ENCODE measurements at places on chromosomes 7 and 10.

GRCh38 chr10:22825841-22826240 is 102.0 kb upstream of the ARMC3 start:
- no peak for DNase-seq

GRCh38 chr10:50579491-50580261 is 44.1 kb downstream of the SGMS1 start:
- DNase-seq: no peak

GRCh38 chr7:128021366-128021765 is 9.9 kb downstream of the LRRC4 start:
- DNase-seq: no peak

- no peak for DNase-seq
These were observed 21.2 kb downstream of the PRTFDC1 start for GRCh38 chr10:24931236-24931635.

- no peak for DNase-seq
These were observed 53.9 kb downstream of the AP3M1 start for GRCh38 chr10:74096777-74097176.

GRCh38 chr7:75798770-75799169 is 14.8 kb downstream of the CCL24 start:
- DNase-seq: no peak

DNA sequence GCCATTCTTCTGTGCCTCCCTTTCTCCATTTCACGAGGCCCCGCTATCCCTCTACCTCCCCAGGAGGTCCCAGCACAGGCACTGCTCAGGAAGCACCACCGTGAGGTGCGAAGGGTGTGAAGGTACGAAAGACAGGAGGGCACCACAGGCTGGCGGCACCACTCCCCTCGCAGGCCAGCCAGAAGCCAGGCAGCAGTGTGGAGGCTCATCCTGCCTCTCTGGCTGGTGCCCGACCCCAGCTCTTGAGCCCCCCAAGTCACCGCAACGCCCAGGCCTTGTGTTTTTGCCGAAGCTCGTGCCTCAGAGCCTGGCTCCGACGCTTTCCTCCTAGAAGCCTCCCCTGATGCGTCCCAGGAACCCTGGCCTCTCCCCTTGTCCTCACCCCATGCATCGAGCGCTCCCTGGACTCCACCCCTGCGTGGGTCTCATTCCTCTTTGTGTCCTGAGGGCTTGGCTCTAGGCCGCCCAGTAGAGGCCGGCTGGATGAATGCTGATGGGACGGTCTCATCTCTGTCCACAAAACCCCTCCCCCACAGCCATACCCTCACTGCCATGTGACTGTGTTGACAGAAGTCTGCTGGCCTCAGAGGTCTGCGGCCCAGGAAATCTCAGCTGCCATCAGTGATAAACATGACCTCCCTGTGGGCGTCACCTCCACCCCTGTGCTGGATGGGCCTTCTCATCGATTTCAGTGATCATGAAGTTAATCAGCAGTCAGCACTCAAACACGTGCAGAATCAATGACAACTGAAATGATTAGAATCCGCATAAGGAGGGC is 19.3 kb downstream of the BRI3 start:
- no peak for DNase-seq

GRCh38 chr10:111392159-111392558 is 315.3 kb downstream of the ADRA2A start:
- DNase-seq: no peak

DNA sequence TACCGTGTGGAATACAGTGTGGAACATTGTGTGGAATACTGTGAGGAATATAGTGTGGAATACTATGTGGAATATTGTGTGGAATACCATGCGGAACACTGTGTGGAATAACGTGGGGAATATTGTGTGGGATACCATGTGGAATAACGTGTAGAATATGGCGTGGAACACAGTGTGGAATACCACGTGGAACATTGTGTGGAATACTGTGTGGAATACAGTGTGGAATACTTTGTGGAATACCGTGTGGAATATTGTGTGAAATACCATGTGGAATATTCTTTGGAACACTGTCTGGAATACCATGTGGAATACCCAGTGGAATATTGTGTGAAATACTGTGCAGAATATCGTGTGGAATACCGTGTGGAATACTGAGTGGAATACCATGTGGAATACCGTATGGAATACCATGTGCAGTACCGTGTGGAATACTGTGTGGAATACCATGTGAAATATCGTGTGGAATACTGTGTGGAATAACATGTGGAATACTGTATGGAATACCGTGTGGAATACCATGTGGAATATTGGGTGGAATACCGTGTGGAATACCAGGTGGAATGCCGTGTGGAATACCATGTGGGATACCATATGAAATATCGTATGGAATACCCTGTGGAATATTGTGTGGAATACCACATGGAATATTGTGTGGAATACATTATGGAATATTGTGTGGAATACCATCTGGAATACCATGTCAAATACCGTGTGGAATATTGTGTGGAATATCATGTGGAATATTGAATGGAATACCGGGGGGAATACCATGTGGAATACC is 133.1 kb upstream of the CHST15 start:
- no peak for DNase-seq

GRCh38 chr10:133465950-133466474 is 12.3 kb downstream of the SCART1 start:
- no peak for DNase-seq

DNA sequence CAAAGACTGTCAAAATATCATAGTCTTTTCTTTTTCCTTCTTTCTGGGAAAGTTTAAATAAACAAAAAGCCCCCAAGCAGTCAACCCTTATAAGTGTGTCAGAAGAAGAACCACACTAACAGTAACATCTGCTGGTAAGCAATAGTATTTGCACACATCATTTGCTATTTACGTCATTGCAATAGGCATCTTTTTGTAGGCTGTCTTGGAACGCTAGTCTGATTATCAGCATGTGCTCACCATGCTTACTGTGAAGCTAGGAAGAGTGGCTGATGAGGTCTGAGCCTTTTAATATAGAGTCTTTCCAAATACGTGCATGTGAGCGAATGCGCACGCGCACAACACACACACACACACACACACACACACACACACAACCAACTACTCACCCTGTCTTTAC is 599.0 kb upstream of the TPK1 start:
- DNase-seq: no peak

DNA sequence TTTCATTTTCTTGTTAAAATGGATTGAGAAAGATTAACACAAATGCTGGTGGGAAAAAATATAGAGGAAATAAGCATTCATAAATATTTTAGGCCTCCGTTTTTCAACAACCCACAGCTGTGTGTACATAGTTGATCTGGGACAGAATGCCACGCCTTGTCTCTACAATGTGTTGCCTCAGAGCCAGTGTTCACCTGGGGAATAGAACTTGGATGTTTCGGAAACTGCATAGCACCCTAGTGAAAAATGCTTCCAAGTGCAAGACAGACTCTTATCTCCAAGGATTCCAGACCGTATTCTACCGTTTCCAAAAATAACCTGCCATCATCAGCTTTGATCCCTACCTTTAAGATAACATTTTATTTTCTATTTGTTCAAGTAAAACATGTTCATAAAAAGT is 260.9 kb downstream of the SDK1 start:
- DNase-seq: no peak

DNA sequence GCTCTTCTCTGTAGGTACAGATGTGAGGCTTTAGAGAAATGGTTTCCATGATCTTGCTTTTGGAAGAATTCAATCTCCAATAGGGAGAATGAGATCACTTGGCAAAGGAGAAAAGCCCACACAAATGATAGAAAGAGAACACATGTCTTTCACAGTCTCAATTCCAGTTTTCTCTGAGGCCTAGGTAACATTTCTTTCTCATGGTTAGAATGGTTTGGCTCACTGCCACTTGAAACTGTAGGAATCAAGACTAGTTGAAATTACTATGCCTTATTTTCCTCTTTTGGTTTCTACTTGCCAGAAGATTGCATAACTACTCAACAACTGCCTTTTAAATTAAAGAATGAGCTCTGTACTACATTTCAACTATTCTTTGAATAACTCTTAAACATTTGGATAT is 276.5 kb upstream of the TEX47 start:
- DNase-seq: no peak

- no peak for DNase-seq
These were observed 18.7 kb downstream of the FRMD4A start for GRCh38 chr10:14312014-14312413.

DNA sequence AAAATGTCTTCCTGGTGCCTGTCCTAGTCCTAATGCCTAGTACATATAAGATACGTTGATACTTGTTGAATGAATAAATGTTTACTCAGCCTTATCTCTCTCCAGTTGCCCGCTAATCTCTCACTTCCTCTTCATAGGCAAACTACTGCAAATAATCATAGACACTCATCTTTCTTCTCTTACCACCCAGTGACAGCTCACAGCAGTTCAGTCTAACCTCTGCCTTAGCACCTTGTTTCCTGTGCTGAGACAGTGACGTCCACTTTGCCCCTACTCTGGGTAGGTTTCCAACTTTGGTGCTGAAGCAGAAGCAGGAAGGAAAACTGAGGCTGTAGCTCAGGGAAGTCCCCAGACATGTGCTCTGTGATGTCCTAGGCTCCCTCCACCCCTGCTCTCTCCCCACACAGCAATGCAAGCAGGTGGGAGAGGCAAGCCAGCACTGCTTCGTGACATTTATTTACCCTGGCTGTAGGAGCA is 45.5 kb upstream of the RHOBTB1 start:
- no peak for DNase-seq

DNA sequence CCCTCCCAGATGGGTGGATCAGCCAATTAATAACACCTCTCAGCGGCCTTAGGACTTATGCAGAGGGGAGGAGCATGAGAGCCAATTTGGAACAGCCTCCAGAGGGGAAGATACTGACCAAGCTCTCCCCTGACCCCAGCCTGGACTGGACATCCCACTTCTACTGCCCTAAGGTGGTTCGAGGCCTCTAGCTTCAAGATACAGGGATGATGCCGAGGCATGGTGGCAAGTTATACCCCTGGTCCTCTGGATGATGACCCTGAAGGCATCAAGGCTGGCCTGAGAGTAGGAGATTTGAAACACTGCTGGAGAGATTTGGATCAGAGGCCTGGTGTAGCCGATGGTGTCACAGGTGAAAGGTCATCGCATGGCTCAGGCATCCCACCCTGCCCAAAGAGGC is 3.2 kb downstream of the CDH23 start:
- DNase-seq: no peak

DNA sequence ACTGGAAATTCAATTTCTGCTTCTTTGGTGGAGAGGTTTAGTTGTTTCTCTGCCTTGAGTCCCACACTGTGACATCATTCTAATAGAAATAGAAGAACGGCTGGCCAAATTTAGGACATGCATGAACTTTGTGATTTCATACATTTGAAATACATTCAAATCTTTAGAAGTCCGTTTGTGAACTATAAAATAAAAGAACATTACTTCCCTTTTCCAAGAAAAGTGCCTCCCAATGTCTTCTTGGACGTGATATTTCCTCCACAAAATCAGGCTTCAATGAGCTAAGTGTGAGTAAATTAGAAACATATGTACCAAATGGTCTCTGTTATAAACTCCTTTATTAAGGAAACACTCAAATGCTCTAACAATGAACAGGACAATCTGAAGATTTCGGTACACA is 314.5 kb upstream of the AKR1E2 start:
- DNase-seq: no peak

DNA sequence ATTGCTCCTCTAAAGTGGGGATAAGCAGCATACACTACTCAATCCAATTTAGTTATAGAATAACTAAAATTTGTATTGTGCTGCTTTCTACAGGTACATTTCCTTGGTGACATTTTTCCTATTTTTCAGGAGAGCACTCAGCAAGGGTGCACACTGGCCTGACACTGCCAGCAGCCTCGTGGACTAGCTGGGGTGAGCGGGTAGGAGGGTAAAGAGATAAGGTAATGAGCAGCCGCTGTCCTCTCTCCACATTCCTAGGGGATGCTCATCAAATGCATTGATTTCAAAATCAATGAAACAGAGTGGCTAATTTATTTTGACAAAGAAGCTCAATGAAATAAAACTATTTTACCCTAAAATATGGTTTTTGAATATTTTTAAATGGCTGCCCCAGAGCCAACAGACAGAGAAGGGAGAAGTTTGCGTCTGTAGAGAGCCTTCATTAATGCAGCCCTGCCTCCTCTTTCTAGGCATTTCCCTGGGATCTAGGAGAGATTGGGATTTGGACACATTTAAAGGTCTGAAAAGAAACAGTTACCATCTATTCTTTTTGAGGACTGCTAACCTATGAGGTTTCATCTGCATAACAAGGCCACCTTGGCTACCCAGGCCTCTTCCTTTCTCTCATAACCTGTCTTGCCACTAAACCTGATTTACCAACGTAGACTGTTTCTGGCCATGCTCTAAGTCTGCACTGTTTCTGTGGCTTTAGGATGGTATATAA is 561.0 kb downstream of the IPMK start:
- DNase-seq: no peak

DNA sequence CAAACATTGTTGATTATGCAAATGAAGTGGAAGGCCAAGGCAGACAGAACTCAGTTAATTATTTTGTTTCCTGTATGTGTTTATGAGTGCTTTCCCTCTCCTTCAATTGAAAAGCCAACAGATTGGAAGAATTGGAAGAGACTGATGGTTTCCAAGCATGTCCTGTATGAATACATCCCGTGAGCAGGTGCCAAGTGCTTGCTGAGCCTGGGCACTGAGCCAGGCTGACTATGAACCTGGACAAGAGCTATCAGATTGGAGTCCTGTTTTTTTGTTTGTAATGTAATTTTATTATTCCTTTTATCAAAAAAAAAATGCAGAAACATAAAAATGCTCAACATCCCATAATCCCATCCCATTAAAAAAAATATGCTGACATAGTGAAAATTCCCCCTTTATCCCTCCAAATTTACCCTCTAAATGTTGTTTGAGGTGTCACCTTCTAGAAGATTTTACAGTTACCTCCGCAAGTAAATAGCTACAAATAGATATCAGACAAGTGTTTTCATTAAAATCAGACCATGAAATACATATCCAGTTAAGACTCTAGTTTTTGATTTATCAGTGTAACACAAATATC is 449.5 kb downstream of the GRID1 start:
- DNase-seq: no peak

DNA sequence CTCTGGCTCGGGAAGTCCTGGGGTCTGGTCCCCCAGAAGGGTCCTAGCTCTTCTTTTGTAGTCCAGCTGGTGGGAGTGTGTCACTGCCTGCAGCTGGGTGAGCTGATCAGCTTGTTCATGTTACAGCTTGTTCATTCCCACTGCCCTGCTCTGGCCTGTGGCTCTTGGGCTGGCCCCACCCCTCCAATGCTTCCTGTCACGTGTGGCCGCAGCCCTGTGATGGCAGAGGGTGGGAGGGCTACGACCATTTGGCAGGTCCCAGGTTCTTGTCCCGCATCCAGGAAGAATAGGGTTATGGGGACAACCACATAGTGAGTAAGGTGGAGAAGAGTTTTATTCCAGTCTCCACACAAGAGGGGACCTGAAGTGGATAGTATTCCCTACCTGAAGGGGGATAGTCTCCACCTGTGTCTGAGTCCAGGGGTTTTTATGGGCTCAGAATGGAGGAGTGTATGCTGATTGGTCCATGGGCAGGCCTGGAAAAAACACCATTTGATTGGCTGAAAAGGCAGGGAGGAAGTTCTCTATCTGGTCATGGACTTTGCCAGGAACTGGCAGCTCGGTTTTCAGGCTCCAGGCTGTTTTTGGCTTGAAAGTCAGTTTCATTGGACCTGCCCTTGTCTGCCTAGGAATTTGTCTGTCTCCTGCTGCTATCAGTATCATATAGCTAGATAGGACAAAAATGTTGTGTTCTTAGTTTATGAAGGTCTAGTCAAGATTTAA is 13.1 kb downstream of the SDHAF3 start:
- no peak for DNase-seq

GRCh38 chr10:30536578-30536977 is 93.0 kb downstream of the LYZL2 start:
- no peak for DNase-seq
